Cortex of kidney (tissue), 1 donor: ENCODE measurements at places on chromosomes 13 and 19.

GRCh38 chr13:66003558-66003957 lies 1226.6 kb downstream of the PCDH9 start:
- DNase-seq: no peak

DNA sequence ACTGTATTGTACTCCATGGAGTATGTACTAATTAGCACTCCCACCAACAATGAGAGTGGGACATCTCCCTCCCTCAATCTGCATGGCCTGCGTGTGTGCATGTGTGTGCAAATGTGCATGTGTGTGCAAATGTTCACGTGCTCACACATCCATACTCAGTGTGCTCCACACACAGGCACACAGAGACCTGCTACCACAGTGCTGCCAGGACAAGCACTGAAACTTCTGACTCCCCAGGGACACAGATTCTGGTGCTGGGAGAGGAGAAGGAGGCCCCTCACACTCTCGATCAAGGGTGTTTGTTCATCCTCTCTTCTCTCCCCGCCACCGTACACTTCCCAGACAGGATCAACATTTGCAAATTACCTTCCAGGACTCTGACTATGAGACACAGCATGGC lies 37.8 kb upstream of the ZNF507 start:
- no peak for DNase-seq

GRCh38 chr19:28864024-28864503 lies 348.9 kb downstream of the UQCRFS1 start:
- no peak for DNase-seq

- DNase-seq: no peak
Observed at GRCh38 chr19:30704771-30705330, 332.7 kb downstream of the ZNF536 start.

- DNase-seq: no peak
Observed at GRCh38 chr19:15137777-15138176, 30.6 kb downstream of the SYDE1 start.

GRCh38 chr13:20141238-20142022 lies 19.4 kb downstream of the GJA3 start:
- DNase-seq: no peak

DNA sequence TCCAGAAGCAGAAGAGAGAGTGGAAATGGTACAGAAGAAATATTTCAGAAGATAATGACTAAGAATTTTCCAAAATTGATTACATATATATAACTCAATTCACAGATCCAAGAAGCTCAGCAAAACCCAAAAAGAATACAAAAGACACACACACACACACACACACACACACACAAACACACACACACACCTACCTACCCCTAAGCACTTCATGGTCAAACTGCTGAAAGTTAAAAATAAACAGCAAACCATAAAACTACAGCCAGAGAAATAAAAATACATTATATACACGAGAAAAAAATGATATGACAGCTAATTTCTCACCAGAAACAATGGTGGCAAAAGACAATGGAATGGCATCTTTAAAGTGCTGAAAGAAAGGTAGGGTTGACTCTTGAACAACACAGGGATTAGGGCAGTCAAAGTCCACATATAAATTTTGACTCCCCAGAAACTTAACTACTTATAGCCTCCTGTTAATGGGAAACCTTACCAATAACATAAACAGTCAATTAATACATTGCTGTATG lies 49.2 kb downstream of the DIAPH3 start:
- no peak for DNase-seq

- no peak for DNase-seq
Observed at GRCh38 chr13:62294244-62294643, 878.6 kb upstream of the PCDH20 start.

GRCh38 chr19:35332817-35333216 lies 3.8 kb downstream of the CD22 start:
- no peak for DNase-seq

DNA sequence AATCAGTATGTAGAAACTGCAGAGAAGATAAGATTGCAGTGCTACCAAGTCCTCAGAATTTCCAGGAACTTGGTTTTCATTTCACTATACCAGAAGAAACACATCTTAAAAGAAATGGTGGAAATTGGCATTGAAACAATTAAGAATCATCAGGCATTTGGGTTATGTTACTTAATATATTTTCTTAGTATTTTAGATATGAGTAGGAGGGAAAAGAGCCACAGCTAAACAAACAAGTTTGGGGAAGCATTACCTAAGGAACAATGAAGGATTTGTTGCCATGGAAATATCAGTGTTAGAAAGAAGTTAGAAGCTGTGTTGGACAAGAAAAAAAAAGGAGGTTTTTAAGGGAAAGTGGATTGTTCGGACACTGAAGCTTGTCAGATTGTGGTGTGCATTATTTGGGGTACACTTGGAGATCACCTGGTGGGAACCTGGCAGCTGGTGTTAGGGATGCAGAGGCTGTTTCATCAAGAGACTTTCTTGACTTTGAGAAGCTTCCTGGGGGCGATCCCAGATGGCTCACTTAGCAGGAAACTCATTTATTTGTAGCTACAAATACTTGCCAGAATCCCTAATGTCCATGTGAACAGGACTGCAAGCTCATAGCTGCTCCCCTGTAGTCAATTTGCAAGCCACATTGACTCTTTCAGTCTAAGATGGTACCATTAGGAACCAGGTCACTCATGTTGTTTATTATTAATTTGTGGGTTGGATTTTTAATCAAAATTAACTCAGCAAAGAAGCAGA lies 246.7 kb downstream of the RFC3 start:
- DNase-seq: no peak

GRCh38 chr19:49658566-49659442 lies 6.9 kb downstream of the IRF3 start:
- no peak for DNase-seq
